ENCODE measurements at places on chromosomes 6 and 20. TPM values are rescaled to one million over a fixed set of nuclear protein-coding genes. Genes with fewer than 3 reads are reported as not detected.

DNA sequence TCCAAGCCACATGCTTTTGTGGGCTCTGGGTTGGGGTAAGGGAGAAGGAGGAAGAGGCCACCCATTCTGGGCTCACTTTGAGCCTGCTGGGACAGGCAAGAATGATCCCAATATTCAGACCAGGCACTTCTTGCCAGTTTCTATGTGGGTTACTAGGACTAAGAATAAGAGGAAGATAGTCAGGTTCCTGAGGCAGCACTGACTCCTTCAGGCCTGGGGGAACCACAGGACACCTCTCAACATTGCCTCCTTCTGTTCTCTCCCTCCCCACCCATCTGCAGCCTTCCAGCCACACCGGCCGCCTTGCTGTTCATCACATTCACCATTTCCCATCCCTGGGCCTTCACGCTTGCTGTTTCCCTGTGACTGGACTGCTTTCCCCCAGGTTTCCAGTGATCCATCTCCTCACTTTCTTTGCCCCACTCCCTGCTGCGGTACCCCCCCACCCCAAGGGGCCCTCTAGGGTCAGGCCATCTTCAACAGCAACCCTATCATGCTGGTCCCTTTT lies 69.2 kb upstream of the SIRPA start:
- DNase-seq, result no peak

DNA sequence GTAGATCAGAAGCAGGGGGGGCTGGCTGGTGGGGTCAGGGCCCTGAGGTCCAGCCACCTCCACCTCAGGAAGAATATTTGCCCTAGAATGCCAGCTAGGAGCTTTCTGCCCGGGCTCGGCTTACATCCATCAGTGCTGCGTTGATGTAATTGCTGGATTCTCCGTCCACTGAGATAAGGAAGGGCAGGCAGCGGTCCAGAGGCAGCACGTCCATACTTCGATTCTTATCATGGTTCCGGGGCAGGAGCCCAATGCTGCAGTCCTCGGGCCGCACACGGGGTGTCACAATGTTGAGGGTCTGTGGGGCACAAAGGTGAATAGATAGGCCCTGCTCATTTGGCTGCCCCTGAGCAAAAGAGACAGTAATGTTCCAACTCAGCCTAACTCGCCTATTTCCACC lies 483.8 kb upstream of the CHD6 start:
- DNase-seq, result no peak

- peak; percentile 11 for DNase-seq
These were observed 1099.6 kb upstream of the GJE1 start for GRCh38 chr6:141033101-141033500.

HFE gene
- total RNA-seq, result 3.4 TPM

BPIFB4 gene
- not detected for total RNA-seq

LBP gene
- not detected for total RNA-seq

- DNase-seq, result no peak
These were observed 35.2 kb downstream of the NHSL1 start for GRCh38 chr6:138464085-138464484.

GRCh38 chr6:154888421-154889295 lies 106.5 kb upstream of the TIAM2 start:
- no peak for DNase-seq

GRCh38 chr20:48680650-48681049 lies 147.1 kb downstream of the PREX1 start:
- no peak for DNase-seq

REM1 gene
- total RNA-seq, result not detected

DNA sequence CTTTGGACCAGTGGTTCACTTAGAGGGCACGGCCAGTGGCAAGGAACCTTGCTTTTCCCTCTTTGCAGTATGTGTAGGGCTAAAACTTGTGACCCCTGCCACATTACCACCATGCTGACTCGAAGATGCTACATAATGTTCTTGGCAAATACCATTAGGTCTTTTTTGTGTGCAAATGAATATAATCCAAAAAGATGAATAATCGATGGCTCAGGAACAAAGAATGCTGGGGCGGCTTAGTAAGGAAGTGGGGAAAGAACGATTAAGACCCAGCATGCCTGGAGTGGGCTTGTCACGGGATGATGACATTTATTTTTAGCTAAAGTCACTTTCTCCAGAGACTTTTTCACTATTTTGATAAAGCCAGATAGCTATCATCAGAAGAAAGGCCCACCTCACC lies 23.1 kb downstream of the CMTR1 start:
- DNase-seq, result peak; percentile 43

All from HT1080 (cell line).